ENCODE measurements at places on chromosomes 5 and 9.

DNA sequence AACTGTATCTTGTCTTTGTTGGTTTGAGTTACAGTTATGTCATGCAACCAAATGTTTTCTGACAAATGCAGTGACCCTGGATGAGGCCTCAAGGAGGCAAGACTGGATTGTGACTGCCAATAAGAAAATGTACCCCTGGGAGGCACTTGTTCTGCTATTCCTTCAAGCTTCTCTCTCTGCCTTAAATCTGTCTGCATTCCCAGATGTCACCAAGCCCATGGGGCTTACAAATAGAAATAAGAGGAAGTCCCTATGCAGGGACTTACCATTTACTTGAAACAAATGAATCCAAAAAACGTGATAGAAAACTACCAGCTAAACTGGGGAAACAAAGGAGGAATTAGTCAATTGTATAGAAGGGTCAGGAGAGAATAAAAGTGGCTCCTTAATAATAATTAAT is 8.2 kb upstream of the PARP8 start:
- no peak for DNase-seq

GRCh38 chr9:35350827-35351549 is 138.9 kb upstream of the RUSC2 start:
- no peak for DNase-seq

DNA sequence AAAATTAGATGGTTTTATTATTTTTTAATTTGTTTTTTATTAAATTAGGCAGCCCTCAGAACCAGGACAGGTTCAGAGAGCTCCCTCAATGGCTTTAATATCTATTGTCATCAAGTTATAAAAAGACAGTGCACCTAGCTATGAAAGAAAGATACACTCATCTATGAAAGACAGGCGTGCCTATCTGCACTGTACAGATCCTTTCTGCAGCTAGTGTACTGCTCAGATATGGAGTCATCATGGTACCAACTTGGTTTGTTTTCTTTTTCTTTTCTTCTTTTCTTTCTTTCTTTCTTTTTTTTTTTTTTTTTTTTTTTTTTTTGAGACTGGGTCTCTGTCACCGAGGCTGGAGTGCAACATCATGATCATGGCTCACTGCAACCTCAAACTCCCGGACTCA is 54.8 kb upstream of the GPBP1 start:
- DNase-seq = no peak

DNA sequence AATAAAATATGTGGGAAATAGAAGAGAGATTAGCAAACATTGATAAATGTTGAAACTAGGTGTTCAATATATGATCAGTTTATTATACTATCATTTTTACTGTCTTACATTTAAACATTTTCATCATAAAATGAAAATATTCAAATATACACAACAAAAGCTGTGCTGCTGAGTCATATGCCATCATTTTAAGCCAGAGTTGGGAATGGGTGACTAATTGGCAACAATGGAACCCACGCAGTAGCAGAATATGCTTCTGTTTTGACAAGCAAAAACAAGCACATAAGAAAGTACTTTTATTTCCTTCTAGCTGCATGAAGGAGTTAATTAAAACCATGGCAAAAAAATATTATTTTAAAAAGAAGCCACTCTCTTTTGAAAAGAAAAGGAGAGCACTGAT is 340.0 kb upstream of the EDIL3 start:
- no peak for DNase-seq

DNA sequence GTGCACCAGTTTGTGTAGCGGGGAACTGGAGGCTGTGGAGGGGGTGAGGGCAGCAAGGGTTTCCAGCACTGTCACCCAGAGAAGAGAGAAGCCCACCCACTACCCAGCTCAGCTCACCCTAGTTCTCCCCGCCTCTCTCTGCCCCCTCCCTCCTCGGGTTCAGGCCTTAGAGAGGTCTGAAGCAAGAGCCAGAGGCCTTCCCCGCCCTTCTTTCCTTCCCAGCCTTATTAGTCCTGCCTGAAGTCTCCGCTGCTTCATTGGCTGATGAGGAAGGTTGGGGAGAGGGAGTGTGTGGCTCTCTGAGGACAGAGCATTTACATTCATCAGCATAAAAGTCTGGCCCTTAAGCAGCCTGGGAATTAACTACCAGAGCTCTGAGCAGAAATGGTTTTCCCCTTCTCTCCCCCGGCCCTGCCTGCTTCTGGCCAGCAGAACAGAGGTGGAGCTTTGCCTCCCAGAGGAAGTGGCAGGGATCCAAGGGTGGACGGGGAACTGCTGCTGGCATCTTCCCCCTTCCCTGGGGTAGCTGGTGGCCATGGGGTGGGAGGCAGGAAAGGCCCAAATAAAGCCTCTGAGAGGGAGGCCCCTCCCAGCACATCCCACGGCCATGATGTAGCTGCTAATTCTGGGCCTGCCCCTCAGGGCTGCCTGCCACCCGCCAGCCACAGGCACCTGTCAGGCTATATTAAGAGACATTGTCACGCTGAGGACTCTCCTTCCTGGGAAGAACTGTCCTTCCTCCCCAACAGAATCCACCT is 4.1 kb downstream of the DNAJB5 start:
- DNase-seq = no peak

All from stimulated activated CD8-positive, alpha-beta memory T cell treated with anti-CD3 and anti-CD28 coated beads, Interleukin-4, amount 100 ng/mL, for 1 hour (primary cell).